ENCODE measurements at places on chromosomes 16 and 17.

DNA sequence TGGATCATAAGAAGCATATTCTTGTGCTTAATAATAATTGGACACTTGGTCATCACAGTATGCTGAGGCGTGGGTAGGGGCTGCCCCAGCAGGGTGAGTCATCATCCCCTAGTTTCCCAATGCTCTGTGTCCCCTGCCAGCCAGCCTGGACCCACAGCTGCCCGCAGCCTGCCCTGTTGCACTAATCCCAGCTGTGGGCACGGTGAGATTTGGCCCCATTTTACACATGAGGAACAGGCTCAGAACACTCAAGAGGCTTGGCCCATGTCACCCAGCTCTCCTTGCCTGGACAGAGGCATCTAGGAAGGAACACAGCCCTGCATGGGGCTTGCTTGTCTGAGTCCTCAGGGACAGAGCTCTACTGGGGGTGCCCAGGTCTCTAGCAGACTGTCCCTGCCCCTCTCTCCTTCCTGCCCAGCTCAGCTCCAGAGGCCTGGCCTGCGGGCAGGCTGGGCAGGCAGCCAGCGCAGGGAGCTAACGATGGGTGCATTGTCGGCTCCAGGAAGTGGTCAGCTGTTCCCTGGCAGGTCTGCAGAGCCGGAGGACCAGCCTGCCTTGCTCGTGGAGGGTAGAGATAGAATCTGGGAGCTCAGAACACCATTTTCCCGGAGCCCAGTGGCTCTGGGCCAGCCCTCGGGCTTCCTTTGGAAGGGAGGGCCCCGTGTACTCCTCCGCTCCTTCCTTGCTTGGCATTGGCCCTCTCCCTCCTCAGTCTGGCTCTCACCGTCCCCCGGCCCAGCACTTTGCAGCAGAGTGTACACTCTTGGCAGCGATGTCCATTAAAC, 189.4 kb downstream of the RAB11FIP4 start:
- no peak for DNase-seq

DNA sequence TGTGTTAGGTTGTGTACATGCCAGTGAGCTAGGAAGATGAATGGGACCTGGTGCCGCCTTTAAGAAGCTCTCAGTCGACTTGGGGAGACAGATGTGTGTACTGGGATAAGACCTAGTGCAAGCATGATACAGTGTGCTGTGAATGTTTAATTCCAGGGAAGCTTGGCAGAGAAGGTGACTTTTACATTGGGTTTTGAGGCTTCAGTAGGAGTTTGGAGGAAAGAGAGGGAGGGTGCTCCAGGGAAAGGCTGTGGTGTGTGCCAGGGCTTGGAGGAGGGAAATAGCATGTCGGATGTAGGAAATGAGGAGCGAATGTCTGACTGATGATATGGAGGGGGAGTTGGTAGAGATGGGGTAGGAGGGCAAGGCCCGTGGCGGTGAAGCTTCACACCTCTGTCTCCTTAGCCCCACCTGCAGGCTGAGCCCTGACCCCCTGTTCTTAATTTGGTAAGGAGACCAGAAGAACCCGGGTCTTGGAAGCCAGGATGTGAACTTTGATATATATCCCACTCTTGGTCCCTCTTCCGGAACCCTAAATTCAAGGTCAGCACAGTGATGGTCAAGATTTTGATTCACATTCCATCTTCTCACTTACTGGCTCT, 76.6 kb downstream of the PLCG2 start:
- DNase-seq = no peak

- no peak for DNase-seq
Measured at GRCh38 chr16:15849209-15849981, 7.4 kb downstream of the MYH11 start.

DNA sequence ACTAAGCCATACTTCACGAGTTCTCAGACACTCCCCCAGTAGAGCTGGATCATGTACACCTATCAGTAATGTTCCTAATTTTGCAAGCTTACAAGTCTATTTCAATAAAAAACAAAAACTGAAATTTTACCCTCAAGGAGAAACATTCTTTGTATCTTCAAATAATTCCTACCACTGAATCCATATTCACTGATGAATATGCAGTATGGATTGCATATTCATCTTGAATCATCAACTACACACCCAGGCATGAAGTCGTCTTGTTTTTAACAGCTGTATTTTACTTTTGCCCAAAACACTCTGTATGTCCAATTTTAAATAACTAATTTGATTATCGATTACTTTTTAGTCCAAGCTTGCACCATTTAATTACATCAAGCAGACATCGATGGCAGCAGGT, 31.8 kb downstream of the ZDHHC7 start:
- no peak for DNase-seq

GRCh38 chr17:12342161-12342560, 321.5 kb downstream of the MAP2K4 start:
- no peak for DNase-seq

DNA sequence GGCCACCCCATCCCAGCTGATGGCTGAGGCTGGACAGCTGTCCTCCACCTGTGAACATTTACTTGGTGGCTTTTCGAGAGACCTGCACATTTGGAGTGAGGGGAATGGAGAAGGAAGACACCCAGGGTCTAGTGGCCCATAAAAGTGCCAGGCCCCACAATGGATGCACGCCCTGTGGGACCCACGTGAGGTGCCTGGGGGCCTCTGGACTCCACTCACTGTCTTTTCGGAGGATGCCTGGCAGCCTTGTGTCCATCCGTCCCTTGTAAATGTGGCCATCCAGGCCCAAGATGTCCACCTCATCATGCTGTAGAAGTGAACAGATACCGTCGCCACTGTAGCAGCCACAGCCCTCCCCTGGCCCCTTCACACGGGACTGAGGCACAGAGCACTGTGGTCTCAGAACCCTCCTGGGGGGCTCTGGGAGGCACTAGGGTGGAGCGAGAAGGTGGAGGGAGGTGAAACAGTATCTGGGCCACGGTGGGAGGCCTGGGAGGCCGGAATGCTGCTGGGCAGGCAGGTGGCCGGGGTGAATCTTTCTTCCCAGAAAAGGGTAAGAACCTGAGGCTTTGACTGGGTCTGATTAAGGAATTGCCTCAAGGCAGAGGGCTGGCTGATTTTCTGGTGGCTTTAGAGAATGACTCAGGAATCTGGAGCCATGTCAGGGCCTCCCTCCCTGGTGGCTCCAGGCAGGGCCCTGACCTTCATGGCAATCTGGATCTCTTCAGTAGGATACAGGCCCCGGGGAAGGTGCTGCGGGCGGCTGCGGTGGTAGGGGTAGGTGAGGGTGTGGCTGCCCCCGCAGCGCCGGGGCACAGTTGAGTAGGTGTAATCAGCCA, 11.5 kb downstream of the UBALD2 start:
- no peak for DNase-seq

DNA sequence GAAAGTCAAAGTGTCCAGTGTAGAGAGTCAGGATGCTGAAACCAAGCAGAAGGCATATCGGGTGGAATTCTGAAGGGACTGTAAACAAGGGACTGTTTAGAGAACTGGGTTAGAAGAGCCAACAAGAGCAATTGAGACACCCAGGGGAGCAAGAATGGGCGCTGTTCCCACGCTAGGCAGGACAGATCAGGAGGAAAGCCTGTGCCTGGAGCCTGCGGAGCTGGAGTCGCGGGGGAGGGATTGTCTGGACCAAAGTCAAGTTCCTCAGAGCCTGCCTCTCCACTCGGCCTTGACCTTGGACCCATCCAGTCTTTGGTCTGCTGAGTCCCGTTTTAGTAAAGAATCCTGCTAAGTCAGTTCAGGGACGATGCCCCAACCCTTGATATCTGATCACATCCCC, 14.7 kb upstream of the KLHL36 start:
- no peak for DNase-seq

DNA sequence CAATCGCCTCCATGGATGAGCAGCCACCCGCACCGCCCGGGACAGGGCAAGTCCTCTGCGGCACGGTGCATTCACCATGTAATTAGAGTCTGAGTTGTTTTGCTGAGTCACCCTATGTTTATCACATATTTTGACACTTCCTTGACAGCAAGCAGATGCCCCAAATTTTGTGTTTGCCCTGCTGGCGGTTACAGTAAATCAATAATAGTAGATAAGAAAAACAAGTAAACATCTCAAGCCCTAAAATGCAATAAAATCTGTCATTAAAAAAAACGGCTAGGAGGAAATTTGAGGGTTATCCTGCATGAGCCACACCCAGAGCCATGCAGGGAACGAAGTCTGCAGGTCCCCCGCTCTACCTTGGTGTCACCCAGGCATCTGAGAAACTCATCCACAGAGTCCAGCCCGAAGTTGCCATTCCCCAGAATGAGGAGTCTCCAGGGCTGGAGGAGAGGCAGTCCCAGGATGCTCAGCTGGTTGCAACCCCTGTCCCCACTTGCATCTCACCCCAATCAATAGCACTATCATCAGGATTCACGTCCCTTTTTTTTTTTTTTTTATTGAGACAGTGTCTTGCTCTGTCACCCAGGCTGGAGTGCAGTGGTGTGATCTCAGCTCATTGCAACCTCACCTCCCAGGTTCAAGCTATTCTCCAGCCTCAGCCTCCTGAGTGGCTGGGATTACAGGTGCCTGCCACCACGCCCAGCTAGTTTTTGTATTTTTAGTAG, 16.5 kb upstream of the ST6GALNAC1 start:
- DNase-seq = no peak

DNA sequence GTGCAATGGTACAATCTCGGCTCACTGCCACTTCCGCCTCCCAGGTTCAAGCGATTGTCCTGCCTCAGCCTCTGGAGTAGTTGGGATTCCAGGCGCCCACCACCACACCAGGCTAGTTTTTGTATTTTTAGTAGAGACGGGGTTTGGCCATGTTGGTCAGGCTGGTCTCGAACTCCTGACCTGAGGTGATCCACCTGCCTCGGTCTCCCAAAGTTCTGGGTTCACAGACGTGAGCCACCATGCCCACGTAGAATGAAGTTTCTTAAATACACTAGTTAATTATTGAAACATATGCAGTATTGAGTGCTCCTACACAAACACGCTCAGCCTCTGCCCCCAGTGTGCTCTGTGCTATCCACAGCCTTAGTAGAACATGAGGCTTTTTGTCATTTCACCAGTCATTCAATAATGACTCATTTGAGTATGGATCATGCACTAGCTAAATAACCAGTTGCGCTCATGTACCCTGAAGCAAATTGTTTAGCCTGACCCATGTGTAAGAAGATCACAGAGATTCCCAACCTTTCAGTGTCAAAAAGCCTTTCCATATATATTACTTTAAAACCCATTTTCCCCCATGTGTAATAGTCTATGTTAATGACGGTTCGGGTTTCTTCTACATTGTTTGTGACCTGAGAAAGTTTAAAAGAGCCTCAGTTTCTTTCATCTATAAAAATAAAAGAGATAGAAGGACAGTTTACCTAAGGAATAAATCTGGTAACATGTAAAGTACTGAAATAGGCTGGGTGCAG, 49.7 kb downstream of the TUBD1 start:
- peak; percentile 52 for DNase-seq

GRCh38 chr17:17565471-17566339, 25.8 kb downstream of the PEMT start:
- DNase-seq = no peak

DNA sequence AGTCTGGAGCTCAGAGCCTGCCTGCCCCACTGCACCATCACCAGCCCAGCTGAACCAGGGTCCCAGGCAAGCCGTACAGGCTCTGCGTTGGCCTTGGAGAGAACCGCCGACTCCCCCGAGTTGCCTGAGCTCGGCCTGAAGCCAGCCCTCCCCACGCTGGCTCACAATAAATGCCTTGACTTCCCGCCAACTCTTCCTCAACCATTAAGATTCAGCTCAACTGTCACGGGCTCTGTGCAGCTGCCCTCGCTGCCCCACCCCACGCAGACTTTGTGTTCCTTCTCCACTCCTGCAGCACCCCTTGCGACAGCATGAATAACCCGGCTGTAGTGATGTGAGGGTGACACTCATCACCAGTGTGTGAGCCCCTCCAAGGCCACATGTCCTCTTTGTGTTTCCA, 4.8 kb upstream of the QPRT start:
- DNase-seq = no peak

DNA sequence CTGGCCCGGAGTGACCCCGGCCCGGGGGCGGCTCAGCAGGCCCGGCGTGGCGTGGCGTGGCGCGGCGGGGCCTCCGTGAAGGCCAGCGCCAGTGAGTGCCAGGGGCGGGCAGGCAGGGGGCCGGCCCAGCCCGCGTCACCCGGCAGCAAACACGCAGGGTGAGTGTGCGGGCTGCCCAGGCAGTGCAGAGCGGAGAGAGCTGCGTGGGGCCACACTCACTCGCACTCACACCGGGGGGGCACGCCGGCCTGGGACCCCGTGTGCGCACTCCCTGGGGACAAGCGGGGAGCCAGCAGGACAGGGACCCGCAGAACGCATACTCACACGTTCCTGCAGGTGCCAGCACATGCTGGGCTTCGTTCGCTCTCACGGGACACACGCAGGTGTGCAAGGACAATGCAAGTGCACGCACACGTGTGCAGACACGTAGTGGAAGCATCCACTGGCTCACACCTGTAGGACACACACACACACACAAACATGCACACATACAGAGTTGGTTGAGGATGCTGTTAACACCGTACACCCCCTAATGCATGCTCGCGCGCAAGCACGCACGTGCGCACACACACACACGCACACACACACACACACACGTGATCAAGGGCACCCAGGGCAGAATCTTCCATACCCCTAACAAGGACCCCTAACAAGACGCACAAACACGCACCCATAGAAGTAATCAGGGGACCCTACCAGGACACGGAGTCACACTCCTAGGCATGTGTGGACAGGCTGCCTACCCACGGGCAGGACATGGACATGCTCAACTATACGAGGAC, 7.7 kb downstream of the USP6 start:
- DNase-seq = no peak

DNA sequence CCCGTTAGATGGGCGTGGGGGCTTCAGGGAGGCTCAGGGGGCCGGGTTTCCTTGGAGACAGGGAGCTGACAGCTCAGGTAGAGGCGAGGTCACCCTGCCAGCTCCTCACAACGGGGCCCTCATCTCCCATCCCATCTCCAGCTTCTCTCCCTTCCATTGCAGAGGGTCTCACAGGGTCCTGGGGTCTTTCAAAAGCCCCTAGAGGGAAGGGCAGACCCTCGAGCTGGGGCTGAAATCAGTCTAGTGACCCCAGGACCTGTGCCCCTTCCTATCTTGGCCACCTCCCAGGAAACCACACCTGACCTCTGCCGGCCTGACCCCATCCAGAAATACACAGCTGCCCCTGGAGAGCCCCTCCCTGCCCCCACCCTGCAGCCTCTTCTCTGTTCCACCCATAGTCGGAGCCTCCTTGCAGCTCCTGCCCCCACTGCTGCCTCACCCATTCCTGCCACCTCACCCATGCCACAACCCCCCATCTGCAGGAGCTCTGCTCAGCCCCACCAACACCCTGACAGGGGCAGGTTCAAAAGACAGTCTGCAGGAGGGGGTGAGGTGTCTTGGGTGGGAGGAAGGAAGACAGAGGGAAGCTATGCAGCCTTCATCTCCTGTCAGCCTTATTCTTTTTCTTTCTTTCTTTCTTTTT, 23.4 kb downstream of the PIK3R5 start:
- DNase-seq = no peak

- DNase-seq = no peak
Measured at GRCh38 chr17:67995570-67996263, 552 bp downstream of the C17orf58 start.
